ENCODE measurements at places on chromosomes 4 and X.
A peak's percentile ranks its signal among the peaks of the same experiment; 100 is the strongest.

GRCh38 chr4:128350449-128351045 is 62.9 kb upstream of the PGRMC2 start:
- DNase-seq = no peak

- no peak for DNase-seq
These were observed 113.1 kb downstream of the RS1 start for GRCh38 chrX:18558799-18559198.

- no peak for DNase-seq
These were observed 383.5 kb downstream of the KLHL4 start for GRCh38 chrX:87901060-87901459.

DNA sequence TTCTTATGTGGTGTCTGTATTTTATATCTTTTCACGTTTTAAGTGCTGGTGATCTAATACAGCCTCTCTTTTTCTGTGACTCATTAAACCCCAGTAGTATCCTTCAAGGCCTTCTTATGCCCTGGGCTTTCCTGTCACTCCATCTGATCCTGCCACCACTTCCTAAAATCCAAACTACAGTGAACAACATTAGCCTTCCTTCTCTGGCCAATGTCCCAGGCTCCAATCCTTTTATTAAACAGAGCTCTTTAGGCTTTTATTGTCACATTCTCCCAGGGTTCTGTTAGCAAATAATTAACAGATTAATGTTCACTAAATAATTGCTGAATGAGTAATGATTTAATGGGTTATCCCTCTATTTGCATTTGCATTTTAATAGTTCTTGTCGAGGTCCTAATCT is 47.9 kb upstream of the ITM2A start:
- no peak for DNase-seq

DNA sequence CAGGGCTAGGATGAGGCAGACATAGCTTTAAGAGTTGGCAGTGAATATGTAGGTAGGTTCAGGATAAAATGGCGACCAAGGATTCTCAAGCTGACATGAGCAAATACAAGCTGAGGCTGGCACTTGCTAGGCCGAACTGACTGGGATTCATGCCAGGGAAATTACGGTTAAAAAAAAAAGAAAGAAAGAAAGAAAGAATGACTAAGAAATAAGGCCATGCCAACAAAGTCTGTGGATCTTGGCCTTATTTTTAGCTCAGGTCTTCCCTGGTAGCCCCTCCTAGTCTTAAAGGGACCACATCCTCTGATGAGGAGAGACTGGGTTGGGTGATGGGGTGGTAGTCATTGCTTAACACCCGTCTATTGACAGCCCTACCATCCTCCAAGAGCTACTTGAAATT is 64.4 kb upstream of the KLHL13 start:
- no peak for DNase-seq

GRCh38 chrX:153642655-153643430 is 4.2 kb upstream of the DUSP9 start:
- no peak for DNase-seq

DNA sequence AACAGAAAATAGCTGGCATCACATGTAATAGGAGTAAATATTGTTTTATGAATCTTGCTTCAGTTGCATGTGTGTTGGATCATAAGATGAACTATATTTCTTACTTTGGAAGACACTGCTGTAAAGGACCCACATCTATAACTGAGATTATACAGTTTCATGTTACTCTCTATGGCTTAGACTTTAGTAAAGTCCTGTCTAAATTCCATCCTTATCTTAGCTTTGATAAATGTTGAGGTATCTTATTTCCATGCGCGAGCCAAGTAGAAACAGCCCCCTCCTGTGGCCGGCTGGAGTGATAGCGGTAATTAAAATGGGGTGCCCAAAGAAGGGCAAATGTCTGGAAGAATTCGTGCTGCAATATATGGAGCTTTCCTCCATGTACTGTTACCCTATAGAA is 43.0 kb downstream of the CCDC158 start:
- DNase-seq = peak; percentile 6

DNA sequence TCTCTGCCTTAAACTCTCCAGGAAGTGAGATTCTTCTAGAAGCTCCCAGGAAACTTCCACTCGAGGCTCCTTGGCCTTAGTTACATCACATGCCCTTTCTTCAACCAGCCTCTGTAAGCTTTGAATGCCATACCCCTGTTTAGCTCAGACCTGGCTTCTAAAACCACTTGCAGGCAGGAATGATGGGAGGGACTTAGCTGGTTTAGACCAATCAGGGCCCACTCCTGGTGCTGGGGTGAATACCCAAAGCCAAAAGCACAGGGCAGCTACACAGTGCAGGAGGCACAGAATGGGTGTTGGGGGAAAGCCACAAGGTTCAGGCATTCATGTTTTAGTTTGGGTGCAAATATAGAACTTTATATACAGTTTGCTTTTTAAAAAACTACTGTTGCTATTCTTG is 296.2 kb downstream of the FRMPD4 start:
- no peak for DNase-seq

GRCh38 chr4:128725405-128726055 is 84.0 kb upstream of the JADE1 start:
- DNase-seq = no peak

DNA sequence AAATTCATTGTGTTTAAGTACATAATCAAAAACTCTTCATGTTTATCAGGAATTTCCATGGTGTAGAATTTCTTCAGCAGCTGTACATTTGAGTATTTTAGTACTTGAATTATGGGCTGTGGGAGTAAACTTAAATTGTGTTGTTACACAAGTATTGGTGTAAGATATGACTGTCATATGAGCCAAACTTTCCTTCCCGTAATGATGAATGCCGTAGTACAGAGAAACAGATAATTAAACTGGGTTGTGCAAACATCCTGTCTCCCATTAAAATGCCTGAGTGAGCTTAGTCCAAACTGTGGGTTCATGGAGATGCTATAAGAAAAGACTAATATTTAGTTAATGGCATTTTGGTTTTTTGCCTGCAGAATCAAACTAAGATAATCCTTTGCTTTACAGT is 159.2 kb downstream of the SLC4A4 start:
- no peak for DNase-seq

GRCh38 chr4:8402181-8402597 is 38.3 kb downstream of the ACOX3 start:
- no peak for DNase-seq

DNA sequence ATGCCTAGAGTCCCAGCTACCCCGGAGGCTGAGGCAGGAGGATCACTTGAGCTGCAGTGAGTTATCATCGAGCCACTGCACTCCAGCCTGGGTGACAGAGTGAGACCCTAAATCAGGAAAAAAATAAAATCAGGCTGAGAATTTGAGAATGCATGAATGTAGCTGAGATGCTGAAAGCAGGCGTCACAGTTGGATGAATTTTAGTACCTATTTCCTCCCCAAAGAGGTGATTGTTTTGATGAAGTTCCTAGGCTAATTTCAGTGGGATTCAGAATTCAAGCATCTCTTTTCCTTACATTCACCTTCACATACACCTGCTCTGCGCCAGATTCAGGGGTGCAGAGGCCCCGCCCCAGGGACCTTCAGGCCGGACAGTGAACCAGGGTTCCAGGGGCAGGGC is 3.2 kb downstream of the CFAP99 start:
- no peak for DNase-seq

DNA sequence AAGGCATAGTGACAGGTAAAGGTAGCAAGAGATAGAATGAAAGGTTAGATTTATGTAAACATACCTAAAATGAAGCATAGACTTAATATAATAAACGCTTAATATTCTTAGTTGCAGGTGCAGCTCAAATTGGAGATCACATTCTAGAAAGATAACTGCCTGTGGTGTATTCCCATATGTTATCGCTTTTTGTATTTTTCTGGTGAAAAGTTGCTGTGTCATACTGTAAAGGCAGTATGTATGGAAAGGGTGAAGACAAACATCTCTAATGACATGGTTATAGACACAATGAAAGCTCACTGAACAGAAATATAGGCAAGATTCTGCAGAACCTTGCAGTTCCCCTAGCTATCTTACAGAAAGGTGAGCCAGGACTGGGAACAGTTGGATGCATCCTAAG is 240.3 kb downstream of the DCLK2 start:
- DNase-seq = no peak
